ENCODE measurements at places on chromosomes 4 and X.

DNA sequence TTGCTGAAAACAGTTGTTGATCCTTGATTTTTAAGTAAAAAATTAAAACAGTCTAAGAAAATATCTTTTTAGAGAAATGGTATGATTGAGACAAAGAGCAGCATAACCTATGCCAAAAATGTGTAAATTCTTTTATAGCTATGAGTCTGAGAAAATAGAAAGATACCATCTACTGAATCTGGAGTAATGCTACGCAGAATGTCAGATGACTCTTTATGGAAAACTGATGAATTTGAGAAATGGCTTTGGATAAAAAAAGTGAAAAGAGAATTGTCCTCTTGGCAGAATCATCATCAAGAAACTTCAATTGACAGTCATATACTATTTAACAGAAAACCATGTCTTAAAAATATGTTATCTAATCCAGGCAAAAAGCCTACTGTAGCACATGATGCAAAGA, 183.1 kb downstream of the FAT4 start:
- no peak for DNase-seq

GRCh38 chr4:163544407-163545038, 50.0 kb downstream of the TMA16 start:
- peak; percentile 69 for DNase-seq

DNA sequence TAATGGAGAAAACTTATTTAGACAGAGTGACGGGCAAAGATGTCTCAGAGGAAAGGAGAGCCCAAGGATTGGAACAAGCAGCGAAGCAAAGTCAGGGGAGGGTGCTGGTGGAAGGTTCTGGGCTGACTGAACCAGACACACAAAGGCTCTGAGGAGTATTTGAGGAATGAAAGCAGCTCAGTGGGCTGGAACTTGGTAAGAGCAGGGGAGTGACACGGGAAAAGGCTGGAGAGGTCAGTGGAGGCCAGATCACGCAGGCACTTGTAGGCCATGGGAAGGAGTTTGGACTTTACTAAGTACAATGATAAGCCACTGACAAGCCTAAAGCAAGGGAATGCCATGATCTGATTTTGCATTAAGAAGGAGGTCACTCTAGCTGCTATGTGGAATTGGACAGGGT, 71.4 kb downstream of the TSC22D3 start:
- DNase-seq, result no peak

GRCh38 chr4:97317201-97317600, 826.1 kb downstream of the STPG2 start:
- DNase-seq, result no peak
